ENCODE measurements at places on chromosomes 3 and 15.

- DNase-seq, result no peak
Measured at GRCh38 chr3:195046441-195046840, 224.5 kb downstream of the XXYLT1 start.

DNA sequence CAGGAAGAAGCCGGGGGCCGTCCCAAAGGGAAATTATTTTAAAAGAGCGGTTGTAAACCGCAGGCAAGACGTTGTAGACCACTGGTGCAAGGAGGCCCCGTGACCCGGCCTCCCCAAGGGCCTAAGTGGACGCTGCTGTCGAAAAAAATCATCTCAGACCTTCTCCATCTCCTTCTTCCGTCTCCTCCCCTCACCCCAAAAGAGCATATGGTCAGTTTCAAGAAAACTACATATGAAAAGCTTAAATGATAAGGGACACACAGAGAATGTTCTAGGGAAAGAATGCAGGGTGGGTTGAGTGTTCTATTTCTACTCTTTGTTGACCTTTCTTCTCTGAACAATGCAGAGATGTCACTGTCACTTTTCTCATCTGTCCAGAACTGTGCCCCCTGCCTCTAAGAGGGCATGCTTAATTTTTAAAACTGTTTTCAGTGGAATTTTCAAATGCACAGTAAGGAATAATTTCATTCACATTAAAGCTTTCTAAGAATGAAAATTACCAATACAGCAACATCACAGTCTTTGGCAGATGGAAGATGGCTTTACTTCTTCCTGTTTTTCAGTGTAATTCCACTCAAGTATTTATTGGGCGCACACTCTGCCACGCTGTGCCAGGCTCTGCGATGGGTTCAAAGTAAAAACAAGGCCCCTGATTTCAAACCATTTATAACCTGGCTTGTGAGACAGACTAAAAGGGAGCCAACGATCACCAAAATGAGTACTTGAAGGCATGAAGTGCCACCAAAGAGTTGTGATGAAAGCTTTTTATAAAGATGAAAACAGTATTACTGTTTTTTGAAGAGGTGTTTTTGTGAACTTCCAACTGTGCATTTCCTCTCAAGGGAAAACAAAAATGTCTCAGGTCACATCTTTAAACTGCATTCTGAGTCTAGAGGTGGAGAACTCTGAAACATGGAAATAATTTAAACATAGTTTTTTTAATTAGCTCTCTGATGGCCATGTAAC is 891 bp upstream of the TOP2B start:
- DNase-seq, result no peak

GRCh38 chr3:190970560-190970959 is 108.1 kb upstream of the GMNC start:
- DNase-seq, result no peak

- DNase-seq, result no peak
Measured at GRCh38 chr15:23787346-23788105, 100.4 kb upstream of the NDN start.

- DNase-seq, result no peak
Measured at GRCh38 chr15:48265135-48265534, 59.0 kb downstream of the SLC12A1 start.

- no peak for DNase-seq
Measured at GRCh38 chr3:139448104-139448503, 28.2 kb downstream of the RBP2 start.

DNA sequence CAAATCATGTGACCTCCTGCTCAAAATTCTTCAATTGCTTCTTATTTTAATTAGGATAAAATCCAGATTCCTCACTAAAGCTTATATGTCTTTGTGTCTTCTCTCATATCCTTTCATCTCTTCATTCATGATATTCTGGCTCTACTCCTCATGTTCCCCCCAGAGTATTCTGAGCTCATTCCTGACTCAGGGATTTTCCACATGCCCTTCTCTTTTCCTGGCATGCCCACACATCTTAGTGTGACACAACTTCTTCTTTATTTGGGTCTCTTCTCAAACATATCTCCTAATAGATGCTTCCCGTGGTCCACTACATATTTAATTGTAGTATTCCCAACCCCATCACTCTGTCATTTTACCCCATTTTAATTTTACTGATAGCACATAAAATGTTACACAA is 15.2 kb upstream of the MBNL1 start:
- no peak for DNase-seq

- no peak for DNase-seq
Measured at GRCh38 chr15:69457304-69458280, 5.0 kb downstream of the RPLP1 start.

DNA sequence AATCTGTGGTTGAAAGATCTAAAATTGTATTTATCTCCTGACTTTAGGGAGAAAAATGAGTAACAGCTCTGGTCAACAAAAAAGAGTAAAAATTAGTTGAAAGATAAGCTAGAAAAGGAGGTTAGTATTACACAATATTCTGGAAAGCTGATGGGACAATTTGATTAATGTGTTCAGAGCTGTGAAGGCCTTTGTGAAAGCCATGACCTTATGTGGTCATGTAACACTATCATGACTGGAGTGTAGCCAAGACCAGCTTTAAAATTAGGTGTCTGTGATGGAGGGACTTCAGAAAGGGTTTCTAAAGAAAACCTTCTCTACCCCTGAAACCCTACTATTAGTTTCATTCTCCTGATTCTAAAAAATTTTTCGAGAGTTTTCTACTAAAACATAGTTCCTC is 127.2 kb downstream of the NFKBIZ start:
- no peak for DNase-seq

DNA sequence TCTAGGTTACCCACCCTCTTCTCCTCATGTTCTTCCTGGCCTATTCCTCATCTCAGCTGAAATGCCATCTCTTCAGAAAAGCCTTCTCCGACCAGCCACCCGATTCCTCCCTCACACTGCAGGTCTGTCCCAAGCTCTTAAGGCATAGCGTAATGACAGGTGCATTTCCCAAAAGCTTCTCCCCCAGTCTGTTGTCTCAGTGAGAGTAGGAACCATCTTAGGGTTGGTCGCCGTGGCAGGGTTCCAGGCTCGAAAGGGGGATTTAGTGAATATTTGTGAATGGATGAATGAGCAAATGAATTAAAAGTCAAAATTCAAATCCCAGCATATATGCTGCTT is 78.6 kb downstream of the TOP2B start:
- no peak for DNase-seq

DNA sequence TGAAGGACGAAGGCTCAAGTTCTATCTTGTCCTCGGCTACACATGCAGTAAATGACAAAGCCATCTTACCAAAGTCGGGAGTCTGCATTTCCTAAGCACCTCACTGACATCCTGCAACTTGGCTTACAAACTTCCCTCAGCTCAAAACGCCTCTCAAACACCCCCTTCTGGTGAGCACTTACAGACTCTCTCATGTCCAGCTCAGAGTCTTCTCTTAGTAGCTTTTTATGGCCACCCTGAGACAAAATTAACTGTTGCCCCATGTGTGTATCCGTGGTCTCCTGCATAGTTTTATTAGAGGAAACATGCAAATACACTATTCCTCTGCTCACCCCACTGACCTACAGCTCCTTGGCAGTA is 819.7 kb downstream of the FHIT start:
- DNase-seq, result no peak

GRCh38 chr3:107752202-107752990 is 229.6 kb downstream of the BBX start:
- DNase-seq, result no peak

GRCh38 chr3:144426967-144427366 is 455.3 kb downstream of the DIPK2A start:
- DNase-seq, result no peak

DNA sequence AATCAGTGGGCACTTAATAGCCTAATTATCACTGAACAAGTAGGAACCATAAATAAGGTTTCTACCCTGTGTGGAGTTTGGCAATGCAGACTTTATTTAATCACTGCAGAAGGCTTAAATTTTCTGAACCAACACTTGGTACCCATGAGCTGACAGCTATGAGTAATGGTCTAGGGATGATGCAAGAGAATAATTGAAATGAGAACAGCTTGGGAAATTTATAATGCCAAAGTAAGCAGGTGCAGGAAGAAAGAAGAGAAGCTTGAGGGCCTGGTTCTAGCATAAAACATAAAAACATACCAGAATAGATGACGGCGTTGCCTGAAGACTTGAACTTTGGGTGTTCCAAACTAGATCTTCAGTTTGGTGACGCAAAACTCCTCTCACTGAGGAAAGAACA is 67.0 kb downstream of the IMPG2 start:
- no peak for DNase-seq

- no peak for DNase-seq
Measured at GRCh38 chr15:56038015-56038414, 44.6 kb upstream of the NEDD4 start.

- DNase-seq, result no peak
Measured at GRCh38 chr3:356952-357351, 160.4 kb downstream of the CHL1 start.

- no peak for DNase-seq
Measured at GRCh38 chr3:185361920-185362319, 1.0 kb upstream of the MAP3K13 start.

DNA sequence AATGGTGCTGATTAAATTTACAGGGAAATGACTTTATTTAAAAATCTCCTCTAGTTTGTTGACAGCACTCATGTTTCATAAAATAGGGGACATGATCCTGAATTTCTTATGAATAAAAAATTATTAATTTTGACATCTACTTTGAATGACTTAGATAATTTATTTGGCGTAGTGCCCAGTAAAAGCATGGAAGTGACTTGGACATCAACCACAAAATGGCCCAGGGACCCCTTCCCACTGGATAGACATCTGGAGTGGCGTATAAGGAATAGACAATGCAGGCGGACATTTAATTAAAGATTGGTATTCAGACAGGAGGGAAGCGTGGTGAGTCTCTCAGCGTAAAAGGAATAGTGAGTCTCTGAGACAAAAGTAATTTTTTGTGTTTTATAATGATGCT is 79.8 kb downstream of the ADAMTSL3 start:
- DNase-seq, result no peak

DNA sequence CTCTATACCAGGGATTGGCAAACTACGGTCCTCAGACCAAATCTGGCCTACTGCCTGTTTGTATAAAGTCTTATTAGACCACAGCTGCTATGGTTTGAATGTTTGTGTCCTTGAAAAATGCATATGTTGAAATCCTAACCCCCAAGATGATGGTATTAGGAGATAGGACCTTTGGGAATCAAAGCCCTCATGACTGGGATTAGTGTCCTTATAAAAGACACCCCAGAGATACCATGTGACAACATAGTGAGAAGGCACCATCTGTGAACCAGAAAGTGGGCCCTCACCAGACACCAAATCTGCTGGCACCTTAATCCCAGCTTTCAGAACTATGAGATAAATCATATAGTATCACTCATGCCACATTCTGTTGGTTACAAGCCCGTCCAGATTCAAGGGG is 7.4 kb downstream of the HMCES start:
- DNase-seq, result no peak

DNA sequence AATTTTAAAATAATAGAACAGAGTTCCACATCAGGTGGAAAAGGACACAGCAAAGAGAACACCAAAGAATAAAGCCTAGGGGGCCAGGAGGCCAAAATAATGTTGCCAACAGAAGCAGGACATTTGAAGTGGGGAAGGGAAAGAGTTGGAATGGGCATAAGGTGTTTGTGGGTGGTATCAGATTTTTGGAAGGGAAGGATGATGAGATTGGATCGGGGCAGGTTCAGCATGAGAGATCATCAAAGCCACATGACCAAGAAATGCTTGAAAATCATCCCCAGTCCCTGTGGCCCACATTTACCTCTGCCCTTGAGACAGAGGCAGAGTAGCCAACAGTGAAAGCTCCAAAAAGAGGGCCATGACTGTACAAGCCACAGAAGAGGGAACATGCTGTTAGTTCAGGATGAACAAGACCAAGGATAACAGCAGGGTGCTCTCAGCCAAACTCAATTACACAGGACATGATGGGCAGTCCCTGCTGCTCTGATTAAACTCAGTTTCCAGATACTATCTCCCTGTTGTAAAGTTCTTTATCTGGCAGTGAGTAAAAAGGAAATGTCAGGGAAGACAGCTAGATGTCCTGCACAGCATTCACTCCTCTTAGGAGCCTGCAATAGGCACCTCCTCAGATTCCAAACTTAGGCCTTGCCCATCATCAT is 32.5 kb downstream of the RAB27A start:
- no peak for DNase-seq

DNA sequence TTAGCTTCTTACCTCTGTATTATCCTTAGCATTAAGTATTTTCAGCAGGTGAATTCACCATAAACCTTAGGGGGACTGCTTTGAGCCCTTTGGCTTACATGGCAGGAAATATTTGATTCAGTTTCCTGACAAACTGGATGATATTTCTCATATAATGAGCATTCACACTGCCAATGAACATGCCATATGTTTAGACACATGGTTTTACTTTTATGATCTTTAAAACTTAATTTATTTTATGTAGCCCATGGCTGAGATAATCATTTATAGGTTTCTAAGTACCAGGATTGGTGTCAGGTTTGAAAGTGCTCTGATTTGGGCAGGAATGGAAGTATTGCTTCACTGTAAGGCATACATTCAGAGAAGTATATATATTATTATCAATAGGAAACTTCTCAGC is 319.1 kb downstream of the ZPLD1 start:
- no peak for DNase-seq

DNA sequence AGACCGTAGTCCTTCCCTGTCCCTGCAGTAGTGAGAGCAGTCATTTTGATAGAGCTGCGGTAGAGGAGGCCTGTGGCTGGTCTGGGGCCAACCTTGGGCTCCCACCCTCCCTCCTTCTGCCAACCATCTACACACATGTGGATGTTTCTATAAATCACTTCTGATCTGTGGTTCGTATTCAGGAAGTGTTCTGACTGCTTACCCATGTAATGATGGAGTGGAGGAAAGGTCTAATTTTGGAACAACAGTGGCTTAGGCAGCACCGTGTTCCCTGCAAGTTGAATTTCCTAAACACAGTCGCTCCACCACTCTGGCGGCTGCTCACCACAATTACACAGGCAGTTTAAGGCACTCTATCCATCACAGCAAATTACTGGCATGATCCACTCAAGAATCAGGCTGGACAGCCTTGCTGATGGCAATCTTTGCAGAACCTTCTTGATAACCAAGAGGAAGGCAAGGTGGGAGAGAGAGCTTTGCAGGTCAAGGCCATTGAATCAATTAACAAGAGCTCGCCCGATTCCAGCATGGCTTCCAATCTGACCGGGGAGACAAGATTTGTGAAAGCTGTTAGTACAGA is 104.7 kb upstream of the VEPH1 start:
- no peak for DNase-seq

- no peak for DNase-seq
Measured at GRCh38 chr3:39295184-39295775, 15.4 kb upstream of the CX3CR1 start.

GRCh38 chr3:15050405-15051092 is 14.6 kb downstream of the MRPS25 start:
- DNase-seq, result no peak

- DNase-seq, result no peak
Measured at GRCh38 chr3:94714194-94714593, 651.3 kb downstream of the NSUN3 start.

DNA sequence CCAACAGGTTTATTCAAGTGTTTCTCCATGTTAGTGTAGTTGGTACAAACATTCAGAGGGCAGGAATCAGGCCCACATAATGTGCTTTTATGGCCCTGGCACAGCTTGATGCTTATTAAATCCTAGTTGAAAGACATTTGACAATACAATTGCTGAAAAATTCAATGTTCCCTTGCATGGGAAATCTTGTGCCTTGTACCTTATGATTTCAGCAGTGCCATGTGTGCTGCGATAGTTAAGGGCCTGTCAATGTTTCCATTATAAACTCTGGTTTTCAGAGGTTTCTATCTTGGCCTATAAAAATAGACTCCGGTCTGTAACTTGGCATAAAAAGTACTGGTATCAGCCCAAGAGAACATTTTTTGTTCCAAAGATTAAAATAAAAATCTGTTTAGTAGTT is 207.2 kb downstream of the TBC1D5 start:
- DNase-seq, result no peak

All from stimulated activated CD4-positive, alpha-beta T cell treated with anti-CD3 and anti-CD28 coated beads, Interleukin-12 subunit alpha, Interleukin-12 subunit beta, amount 100 ng/mL, for 48 hours (primary cell).